Esophagus mucosa (tissue), 1 donor: ENCODE measurements at places on chromosomes 4 and X.

DNA sequence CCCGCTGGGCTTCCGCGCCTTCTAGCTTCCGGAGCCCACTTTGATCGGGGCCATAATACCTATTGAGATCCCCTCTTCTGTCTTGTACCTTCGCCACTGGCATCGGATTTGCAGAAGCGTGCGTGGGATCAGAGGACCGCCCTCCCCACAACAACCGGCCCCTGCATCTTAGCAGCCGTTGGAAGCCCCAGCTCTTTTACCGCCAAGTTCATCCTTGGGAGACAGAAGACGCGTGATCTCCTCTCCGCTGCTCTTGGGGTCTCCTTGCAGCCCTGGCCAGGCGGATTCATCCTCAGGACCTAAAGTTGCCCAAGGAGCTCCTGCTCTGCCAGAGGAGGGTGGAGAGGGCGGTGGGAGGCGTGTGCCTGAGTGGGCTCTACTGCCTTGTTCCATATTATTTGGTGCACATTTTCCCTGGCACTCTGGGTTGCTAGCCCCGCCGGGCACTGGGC lies 1.6 kb downstream of the SLIT2 start:
- ATAC-seq: no peak

DNA sequence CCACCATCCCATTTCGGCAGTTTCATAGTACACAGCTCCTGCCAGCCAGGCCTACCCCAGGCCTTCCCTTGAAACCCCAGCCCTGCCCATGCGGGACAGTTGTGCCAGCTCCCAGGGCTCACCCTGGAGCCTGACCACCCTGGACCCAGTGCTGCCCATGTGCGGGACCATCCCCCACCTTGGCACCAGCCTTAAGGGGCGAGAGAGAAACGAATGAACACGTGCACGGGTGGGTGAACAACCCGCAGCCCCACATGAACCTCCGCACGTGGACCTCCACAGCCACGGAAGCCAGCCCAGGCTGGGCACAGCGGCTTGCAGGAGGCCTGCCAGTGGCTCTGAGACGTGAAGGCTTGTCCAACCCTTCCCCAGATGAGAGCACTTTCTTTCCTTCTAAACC lies 76.0 kb upstream of the MXD4 start:
- no peak for ATAC-seq

GRCh38 chr4:8095956-8096689 lies 62.5 kb downstream of the ABLIM2 start:
- ATAC-seq: peak; percentile 50

DNA sequence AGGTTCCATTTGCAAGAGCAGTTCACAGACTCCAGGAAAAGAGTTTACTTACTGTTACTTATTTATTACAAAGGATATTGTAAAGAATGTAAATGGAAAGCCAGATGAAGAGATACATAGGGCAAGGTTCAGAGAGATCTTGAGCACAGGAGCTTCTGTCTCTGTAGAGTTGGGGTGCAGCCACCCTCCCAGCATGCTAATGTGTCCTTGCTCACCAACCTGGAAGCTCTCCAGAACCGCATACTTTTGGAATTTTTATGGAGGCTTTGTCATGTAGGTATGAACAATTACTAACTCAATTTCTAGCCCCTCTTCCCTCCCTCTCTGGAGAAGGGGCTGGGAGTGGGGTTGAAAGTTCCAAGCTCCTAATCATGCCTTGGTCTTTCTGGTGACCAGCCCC lies 857.2 kb downstream of the RPA4 start:
- ATAC-seq: no peak

DNA sequence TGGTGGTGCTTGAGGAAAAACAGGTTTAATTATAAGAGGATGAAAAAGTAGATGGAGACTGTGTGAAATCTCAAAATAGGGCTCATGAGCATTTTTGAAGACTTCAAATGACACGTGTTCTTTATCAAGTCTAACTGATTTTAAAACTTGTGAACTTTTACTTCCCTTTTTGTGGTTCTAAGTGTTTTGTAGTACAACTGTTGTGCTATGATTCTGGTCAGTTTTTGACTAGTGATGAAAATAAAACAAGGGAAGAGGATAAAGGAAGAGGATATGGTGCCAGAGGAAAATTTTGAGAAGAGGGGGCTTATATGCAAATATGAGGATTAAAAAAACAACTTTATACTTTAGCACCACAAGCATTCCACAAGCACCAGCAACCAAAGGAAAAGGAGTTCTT lies 644.0 kb downstream of the RPA4 start:
- ATAC-seq: no peak

GRCh38 chr4:25021216-25021615 lies 9.5 kb downstream of the LGI2 start:
- ATAC-seq: no peak

DNA sequence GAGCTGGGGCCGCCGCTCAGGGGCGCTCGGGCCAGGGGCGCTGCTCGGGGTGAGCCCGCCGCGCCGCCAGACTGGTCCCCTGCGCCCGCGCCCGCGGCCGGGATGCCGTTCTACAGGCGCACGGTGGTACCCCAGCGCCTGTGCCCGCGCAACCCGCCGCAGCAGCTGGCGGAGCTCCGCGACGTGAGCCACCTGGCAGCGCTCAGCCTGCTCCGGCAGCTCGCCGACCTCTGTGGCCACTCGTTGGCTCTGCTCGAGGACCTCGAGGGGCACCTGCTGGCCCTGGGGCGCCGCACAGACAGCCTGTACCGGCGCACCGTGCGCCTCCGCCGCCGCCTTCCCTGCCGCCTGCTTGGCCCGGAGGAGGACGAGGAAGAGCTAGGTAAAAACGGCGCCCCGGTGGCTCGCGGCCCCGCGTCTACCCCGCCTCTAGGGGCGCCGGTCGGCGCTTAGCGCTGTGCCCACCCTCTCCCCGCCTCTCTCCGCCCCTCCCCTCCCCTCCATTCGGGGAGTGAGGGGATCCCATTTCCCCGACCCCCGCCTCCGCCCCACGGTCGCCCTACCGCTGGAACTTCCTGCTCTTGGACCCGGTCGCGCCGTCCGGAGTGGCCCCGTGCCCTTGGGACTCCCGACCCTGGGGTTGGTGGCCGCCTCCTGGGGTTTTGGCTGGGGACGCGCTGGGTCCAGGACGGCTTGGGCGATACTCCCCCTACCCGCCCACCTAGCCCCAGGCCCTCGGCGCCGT lies 513 bp downstream of the NHSL2 start:
- ATAC-seq: peak; percentile 28

GRCh38 chrX:26557691-26558321 lies 341.8 kb downstream of the MAGEB5 start:
- ATAC-seq: no peak

DNA sequence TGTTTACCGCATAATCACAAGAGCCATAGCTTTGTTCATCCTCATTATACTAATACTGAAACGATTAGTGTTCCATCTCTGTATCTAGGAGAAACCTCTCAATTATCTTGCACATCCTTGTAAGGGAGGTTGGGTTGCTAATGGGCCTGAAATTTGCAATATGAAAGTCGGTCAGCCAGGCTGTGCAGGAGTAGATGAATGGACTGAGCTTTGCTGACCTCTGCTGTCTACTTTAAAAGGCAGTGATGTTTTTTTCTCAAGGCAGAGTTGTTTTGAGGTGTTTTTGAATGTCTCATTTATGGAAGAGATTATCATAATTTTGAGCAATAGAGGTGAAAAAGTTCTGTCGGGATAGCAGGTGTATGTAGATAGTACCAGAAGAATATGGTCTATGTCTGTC lies 47.9 kb upstream of the LINC00632 start:
- no peak for ATAC-seq

DNA sequence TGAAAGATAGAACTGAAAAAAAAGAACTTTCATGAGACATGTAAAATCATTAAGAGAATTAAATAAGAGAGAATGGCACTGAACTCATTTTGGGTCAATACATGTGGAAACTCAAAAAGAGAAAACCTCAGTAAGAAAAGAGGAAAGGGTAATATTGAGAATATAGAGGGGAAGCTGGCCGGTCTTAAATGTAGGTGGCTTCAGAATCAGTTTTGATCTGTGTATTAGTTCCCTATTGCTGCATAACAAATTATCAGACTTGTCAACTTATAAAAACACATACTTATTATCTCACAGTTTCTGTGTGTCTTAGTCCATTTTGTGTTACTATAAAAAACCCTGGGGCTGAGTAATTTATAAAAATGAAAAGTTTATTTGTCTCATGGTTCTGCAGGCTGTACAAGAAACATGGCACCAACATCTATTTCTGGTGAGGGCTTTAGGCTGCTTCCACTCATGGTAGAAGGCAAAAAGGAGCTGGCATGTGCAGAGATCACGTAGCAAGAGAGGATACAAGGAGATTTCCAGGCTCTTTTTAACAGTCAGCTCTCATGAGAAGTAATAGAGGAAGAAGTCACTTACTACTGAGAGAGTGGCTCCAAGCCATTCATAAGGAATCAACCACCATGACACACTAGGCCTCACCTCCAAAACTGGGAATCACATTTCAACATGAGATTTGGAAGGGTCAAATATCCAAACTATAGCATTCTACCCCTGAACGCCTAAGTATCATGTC lies 29.6 kb downstream of the SATL1 start:
- no peak for ATAC-seq

- ATAC-seq: no peak
These were observed 35.4 kb upstream of the SPP1 start for GRCh38 chr4:87939978-87940690.

DNA sequence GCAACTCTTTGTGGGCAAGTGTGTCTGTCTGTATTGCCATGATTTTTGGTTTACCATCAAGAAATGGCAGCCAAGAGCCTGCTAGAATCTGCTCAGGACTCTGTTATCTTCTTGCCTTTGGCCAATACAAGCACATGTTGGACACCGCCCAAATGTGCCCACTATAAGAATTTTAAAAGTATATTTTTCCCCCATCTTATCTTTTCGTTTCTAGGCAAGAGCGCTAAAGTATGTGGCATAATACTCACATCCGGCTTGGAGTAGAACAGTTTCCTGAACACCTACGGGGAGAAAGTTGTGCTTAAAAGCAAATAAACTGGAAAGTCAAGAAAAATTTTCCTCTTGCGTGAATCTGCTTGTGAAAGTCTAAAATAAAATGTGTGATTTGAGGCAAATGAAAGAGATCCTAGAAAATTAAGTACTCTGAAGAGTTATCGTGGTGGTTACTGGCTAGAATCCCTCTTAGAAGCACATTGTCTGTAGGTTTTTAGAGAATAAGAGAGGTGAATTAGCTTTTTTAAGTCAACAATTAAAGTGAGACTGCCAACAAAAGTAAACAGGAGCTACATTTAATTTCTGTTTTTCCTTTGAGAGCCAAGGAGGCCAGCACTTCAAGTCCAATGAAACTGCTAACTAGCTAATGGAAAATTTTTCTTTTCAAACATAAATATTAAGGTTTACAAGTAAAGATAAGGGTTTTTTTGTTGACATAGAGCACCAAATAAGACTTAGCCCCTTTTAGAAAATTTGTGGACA lies 220.2 kb downstream of the SOWAHB start:
- ATAC-seq: no peak

GRCh38 chrX:79270401-79270800 lies 96.7 kb downstream of the ITM2A start:
- peak; percentile 65 for ATAC-seq

DNA sequence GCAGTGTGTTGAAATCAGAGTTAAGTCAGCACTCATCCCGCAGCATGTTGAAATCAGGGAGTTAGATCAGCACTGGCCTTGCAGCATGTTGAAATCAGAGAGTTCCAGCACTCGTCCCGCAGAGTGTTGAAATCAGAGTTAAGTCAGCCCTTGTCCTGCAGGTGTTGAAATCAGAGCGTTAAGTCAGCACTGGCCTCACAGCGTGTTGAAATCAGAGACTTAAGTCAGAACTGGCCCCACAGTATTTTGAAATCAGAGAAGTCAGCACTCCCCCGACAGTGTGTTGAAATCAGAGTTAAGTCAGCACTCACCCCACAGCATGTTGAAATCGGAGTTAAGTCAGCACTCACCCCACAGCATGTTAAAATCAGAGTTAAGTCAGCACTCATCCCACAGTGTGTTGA lies 10.9 kb upstream of the UVSSA start:
- no peak for ATAC-seq

DNA sequence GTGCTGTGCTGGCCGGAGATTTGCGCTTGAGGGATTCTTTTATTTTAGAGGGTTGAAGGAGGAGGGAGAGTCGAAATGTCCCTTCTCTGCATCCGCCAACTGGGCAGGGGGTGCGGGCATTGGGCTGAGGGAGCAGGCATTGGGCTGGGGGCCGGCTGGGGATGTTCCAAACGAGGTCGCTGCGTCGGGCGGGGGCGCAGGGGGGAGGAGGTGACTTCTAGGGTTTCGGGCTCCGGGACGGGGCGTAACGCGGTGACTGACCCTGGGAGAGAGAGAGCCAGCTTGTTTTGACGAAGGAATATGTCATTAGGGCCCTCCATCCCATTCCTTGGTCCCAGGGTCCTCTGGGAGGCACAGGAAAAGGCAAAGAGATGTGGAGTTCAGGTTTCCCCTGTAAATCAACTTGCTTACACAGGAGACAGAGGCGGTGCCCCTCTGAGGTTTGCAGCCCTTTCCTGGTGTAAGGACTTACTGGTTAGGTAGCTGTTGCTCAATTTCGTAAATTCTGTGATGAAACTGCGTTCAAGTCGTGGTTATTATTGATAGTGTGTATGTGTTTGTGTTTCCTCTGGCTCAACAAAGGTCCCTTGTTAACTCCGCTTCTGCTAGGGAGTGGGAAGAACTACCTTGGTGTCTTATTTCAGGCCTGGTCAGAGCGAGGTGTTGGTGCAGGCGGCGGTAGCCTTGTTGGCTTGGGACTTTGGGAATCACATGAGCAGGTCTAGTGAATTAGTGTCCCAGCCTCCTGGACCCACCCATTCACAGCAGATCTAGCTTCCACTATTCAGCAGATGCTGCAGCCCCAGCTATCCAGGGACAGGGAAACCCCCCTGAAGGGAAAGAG lies 716 bp downstream of the FHIP1A start:
- ATAC-seq: peak; percentile 70

DNA sequence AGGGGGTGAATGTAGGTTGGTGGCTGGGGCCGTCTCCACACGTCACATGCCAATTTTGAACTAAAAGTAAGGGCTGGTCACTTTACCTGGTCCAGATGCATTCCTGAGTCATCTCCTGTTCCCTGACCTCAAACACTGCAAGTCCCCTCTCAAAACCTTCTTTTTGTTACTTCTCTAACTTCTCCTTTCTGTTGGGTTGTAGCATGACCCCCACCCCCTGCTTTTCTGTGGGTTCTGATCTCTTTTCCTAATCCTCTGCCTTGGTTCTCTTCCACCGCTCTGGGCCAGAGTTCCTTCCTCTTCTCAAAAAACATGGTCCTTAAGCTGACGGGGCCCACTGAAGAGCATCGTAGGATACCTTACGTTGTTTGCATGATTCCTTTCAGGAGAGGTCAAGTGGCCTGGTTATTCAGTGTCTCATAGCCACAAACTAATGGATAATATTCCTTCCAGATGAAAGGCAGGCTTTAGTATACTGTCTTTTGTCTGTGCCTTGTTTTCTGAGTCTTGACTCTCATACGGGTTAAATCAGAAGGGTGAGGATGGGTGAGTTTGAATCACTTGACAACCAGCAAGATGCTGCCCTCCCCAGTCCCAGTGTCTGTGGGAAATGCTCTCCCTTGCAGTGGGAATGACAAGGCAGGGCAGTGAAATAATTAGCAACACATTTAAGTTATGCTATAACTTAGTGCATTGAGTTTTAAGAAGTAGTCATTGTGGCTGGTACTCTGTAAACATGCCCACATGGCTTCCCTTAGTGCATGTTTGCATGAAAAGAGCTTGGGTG lies 15.1 kb downstream of the SMS start:
- ATAC-seq: no peak
